ENCODE measurements at places on chromosomes 6 and 20.

DNA sequence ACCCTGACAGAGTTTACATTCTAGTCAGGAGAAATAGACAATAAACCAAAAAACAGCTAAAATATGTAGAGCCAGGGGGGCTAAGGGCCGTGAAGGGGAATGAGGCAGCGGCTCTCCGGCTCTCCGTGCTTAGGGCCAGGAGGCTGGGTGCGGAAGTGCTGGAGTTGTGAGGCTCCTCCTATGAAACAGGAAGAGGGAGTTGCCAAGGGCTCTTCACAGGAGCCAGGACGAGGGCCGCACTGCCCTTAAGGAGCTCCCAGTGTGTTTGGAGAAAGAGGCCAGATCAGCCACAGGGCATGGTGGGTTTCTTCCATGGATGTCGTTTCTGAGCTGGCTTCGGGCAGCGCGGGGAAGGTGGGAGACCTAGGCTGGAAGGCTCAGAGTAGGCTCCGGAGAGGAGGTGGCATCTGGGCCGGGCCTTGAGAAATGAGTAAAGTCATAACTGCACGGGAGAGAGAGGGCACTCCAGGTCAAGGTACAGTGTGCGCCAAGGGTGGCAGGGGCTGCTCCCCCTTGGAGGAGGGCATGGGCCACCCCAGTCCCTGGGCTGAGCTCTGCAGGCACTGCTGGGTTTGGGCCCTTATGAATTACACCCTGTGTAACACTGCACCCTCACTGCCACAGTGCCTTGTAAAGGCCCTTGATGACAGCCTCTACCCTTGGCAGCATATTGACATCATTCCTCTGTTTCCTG is 20.8 kb upstream of the MLN start:
- no peak for DNase-seq

- DNase-seq, result no peak
Measured at GRCh38 chr6:31826793-31827285, 699 bp upstream of the HSPA1B start.

DNA sequence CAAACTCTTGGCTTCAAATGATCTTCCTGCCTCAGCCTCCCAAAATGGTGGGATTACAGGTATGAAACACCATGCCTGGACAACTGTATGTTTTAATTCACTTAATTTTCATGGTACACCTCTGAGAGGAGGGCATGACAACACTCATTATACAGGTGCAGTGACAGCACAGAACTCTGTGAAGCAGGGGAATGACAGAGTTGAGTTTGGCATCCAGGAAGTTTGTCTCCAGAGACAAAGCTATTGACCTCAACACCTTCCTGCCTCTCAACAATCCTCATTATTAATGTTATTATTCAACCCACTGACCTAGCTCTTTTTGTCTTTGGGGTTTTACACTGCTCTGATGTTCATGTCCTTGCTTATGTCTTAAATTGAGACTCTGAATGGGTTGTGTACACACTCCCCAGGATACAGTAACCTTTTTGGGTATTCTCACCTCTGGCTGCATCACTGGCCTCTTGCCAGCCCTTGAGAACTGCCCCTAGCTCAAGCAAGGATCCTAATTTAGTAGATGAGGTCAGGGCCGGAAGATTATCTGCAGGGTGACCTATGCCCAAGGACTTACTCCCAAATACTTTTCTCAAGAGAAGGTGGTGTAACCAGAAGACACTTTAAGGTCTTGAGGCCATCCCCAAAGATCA is 13.0 kb upstream of the IER3 start:
- DNase-seq, result no peak

DNA sequence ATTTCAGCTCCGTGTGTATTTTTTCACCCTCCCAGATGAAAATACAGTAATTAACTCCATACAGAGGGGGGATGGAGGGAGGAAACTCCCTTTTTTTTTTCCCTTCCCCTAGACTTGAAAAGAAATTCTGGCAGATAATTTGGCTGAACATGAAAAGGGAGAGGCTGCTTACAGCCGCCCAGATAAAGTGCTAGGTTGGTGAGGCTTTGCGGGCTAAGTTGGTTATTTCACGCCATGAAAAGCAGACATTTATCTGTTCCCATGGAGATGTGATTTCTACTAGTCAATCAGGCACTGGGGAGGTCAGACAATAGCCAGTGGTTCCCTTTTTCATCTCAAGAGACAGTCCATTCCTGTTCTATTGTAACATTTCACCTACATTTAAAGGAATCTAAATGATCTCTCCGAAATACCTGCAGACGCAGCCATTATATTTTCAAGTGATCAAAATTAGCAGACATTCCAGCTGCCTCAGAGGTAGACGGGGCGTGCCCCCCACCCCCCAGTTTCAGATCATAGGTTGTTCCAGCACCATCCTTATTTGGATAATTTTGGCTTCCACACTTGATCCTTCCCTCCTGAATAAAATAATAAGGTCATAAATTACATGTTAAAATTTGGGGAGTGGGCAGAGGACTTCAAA is 143.9 kb upstream of the ZNF217 start:
- DNase-seq, result no peak

- peak; percentile 67 for DNase-seq
Measured at GRCh38 chr20:62668441-62669027, 26.2 kb downstream of the SLCO4A1 start.

All from astrocyte of the spinal cord (primary cell).